ENCODE measurements at places on chromosomes 2 and 18.
A peak's percentile ranks its signal among the peaks of the same experiment; 100 is the strongest.

GRCh38 chr2:162457490-162457889 lies 113.6 kb downstream of the GCA start:
- DNase-seq: no peak

DNA sequence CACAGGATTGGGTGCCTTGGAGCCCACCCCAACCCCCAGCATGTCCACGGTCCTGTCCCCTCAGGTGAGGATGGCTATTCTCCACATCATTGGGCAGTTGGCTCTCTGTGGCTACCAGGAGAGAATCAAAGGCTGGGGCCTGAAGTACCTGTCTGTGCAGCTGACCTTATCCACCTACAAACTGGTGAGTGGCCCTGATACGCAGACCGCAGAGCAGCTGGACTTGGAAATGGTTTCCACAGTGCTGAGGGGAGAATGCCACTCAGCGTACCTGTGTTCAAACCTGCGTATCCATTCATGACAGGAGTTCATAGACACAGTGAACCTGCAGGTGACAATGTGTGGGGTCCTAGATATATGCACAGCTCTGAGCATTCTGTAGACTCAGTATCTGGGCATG lies 21.6 kb downstream of the MROH2A start:
- DNase-seq: no peak

DNA sequence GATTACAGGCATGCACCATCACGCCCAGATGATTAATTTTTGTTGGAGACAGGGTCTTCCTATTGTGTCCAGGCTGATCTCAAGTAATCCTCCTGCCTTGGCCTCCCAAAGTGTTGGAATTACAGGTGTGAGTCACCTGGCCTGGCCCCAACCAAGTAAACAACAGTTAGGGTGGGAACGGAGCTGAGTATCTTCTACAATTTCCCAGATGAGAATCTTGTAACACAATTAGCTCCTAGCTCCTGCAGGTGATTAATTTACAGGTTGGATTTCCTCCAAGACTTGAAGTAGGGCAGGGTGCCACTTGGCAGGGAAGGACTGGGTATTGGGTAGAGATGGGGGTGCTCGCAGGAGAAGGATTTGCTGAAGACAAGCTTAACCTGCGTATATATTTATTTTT lies 17.8 kb downstream of the NLRC4 start:
- DNase-seq: no peak

GRCh38 chr2:144331674-144332355 lies 188.1 kb downstream of the ZEB2 start:
- no peak for DNase-seq

DNA sequence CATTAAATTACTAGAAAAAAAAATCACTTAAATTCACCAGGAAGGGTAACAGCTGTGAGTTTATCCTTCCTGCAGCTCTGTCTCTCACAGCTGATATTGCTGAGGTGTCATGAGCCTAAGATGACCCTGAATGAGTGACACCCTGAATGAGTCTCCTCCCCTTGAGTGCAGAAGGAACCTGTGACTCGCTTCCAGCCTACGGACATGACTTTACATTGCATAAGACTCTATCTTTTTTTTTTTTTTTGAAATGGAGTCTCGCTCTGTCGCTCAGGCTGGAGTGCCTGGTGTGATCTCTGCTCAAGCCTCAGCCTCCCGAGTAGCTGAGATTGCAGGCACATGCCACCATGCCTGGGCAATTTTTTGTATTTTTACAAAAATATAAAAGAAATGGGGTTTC lies 14.1 kb downstream of the MRO start:
- DNase-seq: no peak

DNA sequence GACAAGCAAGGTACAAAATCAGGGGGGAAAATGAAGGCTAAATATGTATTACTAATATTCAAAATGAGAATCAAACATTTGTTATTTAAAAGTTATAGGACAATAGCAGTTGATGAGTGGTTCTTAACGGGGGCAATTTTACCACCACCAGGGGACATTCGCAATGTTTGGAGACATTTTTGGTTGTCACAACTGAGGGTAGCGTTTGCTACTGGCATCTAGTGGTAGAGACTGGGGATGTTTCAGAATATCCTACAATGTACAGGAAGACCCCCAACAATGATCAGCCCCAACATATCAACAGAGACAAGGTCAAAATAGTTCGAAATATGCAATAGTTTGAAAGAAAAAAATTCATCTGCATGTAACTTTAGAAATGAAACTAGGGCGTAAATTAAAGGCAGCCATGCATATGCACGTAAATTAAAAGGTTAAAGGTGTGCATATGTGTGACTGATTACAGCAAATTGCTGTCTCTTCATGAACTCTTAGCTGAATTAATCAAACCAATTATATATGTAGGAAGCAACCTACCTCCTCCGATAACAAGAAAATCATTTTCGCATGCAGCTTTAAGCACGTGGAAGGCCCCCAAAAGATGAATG lies 61.2 kb upstream of the CUL3 start:
- DNase-seq: no peak

DNA sequence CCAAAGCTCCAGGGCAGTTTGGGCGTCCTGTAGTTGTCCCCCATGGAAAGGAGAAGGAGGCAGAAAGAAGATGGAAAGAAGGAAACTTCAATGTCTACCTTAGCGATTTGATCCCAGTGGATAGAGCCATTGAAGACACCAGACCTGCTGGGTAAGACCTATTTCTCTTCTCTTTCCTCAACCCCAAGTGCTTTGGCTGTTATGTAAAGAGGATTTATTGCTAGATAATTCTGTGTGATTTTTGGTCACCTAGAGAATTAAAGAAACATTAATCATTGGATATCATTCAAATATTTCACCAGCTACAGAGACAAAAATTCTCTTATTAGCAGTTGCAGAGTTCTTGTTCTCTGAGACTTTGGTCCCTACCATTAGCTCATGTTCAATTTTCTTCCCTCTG lies 1.9 kb downstream of the GALNT5 start:
- no peak for DNase-seq

GRCh38 chr18:79459946-79460480 lies 64.3 kb downstream of the NFATC1 start:
- no peak for DNase-seq

- DNase-seq: no peak
Measured at GRCh38 chr2:180071797-180072196, 64.7 kb upstream of the CWC22 start.

- DNase-seq: no peak
Measured at GRCh38 chr18:74831571-74832250, 234.0 kb downstream of the ZNF407 start.

DNA sequence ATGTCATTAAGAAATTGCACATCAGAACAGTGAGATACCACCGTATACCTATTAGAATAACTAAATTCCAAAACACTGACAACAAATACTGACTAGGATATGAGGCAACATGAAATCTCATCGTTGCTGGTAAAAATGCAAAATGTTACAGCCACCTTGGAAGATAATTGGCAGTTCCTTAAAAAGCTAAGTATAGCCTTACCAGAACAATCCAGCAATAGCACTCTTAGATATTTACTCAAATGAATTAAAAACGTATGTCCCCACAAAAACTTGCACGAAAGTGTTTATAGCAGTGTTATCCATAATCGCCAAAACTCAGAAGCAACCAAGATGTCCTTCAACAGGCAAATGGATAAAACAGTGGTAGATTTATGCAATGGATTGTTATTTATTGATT lies 241.7 kb downstream of the EPHA4 start:
- no peak for DNase-seq

DNA sequence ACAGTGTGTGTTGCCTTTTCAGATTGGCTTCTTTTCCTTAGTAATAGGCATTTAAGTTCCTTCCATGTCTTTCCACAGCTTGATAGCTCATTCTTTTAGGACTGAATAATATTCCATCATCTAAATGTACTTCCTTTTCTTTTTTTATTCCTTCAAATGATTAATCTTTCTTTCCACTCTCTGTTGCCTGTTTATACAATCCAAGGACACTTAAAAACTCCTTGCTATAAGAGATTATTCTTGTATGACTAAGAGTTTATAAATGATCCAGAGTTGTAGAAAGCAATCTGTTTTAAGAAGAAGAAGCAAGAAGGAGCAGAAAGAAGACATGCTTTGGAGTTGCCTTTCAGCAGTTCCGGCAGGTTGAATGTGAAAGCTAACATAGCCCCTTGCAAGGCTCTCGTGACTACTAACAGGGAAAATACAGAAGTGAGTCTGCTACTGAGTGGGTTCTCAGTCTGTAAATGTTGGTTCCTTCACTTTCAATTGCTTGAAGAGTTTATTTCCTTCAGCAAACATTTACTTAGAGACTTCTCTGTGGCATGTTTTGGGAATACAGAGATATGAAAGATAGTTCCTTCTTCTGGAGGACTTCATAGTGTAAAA lies 123.0 kb downstream of the PMAIP1 start:
- DNase-seq: no peak

- DNase-seq: no peak
Measured at GRCh38 chr18:74278058-74278457, 13.7 kb downstream of the CYB5A start.

DNA sequence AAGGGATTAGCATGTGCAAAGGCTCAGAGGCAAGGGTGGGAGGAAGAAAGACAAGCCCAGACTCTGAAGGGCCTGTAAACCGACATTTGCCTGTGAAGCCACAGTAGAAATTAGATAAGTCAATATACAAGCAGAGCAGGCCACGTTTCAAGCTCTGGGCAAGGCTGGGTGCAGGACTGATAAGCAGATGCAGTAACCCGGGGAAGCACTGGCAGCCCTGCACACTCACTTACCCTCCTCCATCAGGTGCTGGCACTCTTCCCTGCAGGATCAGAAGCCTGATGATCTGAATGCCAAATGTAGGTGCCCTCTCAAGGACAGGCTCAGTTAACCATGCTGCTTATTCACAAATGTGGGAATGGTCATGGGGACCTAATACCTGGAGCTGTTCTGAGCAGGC lies 46.3 kb upstream of the RAB12 start:
- DNase-seq: no peak

DNA sequence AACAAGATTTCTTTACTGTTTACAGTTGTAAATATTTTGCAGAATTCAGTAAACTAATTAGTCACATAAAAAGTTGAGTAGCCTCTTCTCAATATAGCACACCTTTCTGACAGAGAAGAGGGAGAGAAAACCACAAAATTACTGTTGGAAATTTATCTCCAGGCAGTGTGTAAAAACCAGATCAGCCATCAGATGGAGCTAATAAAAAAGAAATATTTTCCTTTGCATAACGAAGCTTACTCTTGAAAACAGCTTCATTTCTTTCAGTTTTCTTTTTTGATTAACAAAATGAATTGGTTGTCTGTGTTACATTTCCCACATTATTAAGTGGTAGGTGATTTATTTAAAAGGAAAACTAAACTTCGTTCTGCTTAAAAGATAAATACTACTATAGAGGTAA lies 259.3 kb upstream of the KCNJ3 start:
- no peak for DNase-seq

GRCh38 chr2:80303006-80303908 lies 1.3 kb downstream of the LRRTM1 start:
- DNase-seq: no peak

DNA sequence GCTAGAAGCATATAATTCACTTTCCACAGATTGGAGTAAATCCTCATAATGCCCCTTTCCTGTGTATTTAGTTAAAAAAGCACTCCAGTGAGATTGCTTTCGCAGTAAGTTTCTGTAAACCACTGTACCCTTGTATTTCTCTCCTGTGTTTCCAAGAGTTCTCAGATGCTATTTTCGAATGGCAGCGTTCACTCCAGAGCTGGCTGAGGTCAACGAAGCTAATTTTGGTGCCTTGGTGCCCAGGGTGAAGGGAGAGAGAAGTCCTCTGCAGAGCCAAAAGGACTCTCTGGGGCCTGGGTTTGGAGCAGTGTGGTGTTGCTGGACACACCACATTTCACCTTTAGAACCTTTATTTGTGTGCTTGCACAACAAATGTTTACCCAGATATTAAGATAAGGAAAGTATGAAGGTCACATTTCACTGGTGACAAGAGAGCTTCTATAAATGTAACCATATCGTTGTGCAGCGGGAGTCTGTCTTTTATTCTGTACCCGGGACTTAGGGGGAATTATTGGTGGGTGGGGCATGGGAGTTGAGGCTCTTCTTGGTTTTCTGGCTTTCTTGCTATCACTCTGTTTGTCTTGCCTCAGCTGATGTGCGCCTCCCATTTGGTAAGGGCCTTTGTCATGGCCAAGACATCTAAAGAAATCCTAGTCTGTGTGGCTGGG lies 9.9 kb downstream of the EPAS1 start:
- DNase-seq: no peak

GRCh38 chr2:231294571-231295362 lies 96.3 kb downstream of the ARMC9 start:
- DNase-seq: no peak

DNA sequence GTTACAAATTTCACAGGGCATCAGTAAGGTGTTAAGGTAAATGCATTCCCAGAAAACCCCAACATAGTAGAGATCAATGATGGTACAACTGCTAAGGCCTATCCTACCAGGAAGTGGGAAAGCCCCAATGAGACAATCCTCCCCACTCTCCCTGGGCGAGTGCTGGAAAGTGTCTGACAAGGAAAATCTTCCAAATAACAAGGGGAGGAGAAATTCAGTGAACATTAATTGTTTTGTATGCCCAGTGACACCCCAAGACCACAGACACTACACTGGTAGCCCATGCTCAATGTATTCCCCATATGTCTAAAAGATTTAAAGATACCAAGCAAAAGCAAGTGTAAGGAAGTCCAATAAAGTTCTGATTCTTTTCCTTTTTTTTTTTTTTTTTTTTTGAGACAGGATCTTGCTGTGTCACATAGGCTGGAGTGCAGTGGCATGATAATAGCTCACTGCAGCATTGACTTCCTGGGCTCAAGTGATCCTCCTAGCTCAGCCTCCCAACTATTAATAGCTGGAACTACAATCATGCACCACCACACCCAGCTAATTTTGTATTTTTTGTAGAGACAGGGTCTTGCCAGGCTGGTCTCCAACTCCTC lies 24.7 kb downstream of the B4GALT6 start:
- no peak for DNase-seq

- DNase-seq: no peak
Measured at GRCh38 chr18:75211953-75212750, 1.6 kb downstream of the TSHZ1 start.

- DNase-seq: no peak
Measured at GRCh38 chr2:203583701-203584100, 48.6 kb upstream of the RAPH1 start.

GRCh38 chr18:267688-268552 lies at the start of gene THOC1:
Gene THOC1 (minus strand): TSS chr18:268047. CDS start chr18:268019, 28 bp downstream.
- peak; percentile 91 for DNase-seq

- no peak for DNase-seq
Measured at GRCh38 chr18:42274488-42275137, 319.6 kb downstream of the PIK3C3 start.
